ENCODE measurements at places on chromosomes 16 and 17.

GRCh38 chr17:50665838-50666237 lies 31.2 kb downstream of the ABCC3 start:
- DNase-seq, result no peak

DNA sequence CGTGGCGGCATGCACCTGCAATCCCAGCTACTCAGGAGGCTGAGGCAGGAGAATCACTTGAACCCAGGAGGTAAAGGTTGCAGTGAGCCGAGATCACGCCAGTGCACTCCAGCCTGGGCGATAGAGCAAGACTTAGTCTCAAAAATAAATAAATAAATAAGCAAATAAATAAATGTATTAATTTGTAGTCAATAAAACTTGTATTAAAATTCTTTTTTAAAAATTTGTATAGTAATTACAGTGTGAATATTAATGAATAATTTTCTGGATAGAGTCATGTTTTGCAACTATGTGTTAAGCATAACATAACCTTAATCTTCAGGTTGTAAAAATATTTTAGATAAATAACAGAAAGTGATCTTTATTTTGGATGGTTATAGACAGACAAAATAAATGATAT lies 27.2 kb upstream of the DUSP14 start:
- DNase-seq, result no peak

DNA sequence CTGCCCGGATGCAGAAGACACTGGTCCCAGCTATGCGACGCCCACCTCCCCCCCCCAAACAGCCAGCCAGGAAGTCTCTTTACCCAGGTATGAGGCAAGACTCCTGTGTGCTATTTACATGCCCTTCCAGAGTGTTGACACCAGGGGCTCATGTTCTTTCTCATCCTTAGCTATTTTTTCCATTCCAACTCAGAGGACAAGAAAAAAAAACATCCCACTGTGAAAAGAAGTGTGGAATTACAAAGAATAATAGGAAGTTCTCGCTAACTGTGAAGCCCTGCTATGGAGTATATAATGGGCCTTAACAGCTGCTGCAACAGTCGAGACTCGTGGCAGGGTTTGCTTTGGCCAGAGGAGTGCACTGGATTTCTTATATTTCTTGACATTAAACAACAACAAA lies 584.9 kb downstream of the CDH13 start:
- no peak for DNase-seq

GRCh38 chr17:12509801-12510200 lies 155.9 kb upstream of the MYOCD start:
- no peak for DNase-seq

DNA sequence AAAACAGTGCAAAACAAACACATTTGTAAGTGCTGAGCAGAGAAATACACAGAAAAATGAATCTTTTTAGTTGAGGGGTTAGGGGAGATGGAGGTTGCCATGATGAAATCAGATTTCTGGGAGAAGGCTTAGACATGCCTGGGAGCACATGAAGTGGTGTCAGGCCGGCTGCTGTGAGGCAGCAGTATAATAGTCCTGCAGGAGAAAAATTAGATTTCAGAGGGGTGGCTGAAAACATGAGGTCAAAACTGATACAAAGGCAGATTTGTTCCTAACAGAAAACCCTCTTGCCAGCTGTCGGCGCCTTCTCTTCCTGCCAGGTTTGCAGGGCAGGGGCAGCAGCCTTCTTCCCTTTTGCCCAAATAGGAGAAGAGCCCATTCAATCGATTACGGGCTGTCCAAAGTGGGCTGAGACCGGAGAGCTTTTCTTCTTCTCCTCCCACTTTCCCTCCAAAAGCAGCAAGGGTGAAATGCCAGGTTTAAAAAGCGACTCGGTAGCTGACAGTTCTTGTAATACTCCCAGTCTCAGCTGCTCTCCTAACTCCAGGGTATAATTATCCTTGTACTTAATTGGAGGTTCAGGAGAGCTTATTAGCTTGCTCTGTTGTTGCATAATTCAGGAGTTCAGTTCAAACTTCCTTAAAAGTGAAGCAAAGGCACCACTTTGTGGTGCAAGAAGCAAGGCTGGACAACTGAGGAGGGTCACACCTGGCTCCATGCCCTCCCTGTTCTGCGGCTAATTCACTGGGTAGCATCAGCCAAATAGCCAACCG lies 80.0 kb downstream of the PCTP start:
- peak; percentile 5 for DNase-seq

- no peak for DNase-seq
These were observed 14.0 kb downstream of the CLEC19A start for GRCh38 chr16:19299565-19299964.

- DNase-seq, result no peak
These were observed 35.3 kb upstream of the ZFHX3 start for GRCh38 chr16:73083271-73083670.

DNA sequence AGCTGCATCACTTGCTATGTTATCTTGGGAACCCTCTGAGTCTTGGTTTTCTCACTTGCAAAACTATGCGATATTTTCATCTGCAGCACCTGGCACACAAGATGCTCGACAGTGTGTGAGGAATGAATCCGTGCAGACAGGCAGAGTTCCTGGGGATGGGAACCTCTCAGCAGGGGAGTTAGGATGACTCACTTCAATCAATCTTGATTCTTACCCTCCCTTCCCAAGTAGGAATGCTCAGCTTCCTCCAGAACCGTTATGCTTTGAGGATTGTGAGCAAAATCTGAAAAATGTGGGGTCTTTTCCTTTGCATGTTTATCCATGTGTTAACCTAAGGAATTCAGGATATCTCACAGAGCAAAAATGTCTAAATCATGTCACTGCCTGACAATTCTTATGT lies 68.9 kb upstream of the HNF1B start:
- no peak for DNase-seq

- peak; percentile 92 for DNase-seq
These were observed 6.7 kb upstream of the SLC25A39 start for GRCh38 chr17:44331249-44331760.

DNA sequence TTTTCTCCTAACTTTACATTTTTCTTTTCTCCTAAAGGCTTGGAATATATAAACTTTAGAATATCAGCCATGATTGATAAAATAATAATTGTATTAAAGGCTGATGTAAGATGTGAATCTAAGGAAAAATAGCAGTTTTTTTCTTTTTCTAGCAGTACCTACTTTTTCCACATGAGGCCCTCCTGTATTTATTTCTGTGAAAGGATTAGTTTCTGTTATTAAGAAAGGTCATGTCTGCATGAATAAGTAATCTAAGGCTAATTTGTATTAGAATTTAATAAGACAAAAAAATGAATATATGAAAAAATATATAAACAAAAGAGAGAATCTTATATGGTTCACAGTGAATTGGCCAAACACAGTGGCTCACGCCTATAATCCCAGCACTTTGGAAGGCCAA lies 85.3 kb downstream of the STXBP4 start:
- no peak for DNase-seq

GRCh38 chr16:28140788-28141618 lies 70.8 kb downstream of the XPO6 start:
- peak; percentile 60 for DNase-seq

DNA sequence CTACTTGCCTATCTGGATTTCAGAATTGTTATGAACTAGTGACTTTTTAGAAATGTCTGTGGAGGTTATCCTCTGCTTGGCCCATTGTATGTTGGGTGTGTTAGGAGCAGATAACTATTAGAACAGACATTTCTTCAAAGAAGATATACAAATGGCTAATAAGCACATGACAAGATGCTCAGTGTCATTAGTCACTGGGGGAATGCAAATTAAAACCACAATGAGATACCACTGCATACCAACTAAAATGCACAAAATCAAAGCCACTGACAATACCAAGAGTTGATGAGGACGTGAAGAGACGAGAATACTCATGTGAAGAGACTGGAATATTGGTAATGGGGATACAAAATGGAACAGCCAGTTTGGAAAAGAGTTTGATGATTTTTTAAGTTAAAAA lies 39.2 kb downstream of the CEP112 start:
- DNase-seq, result no peak

DNA sequence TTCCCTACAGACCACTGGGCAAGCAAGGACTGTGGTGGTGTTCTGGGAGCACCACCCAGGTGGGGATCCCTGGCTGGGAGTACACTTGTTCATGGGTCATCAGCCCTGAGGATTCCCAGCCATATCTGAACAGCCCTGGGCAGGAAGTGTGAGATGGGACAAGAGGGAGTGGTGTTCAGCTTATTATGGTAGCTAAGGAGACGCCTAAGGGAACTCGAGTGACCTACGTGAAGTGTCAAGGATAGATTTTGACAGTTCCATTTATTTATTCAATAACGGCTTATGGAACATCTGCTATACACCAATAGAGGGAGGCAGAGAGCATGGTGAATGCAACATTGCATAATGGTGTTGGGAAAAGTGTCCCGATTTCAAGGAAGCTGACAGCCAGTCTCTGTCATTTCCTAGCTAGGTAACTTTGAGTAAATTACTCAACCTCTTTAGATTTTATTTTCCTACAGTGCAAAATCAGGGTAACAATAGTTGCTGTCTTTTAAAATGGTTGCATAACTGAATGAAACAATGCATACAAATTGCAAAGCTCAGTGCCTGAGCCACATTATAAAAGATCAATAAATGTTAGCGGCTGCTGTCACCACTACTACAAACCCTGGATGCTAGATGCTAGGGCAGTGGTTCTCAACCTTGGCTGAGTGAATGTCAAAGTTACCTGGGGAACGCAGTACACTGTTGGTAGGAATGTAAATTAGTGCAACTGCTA lies 534.1 kb downstream of the GRIN2A start:
- peak; percentile 11 for DNase-seq

- no peak for DNase-seq
These were observed 7.4 kb downstream of the PRKCB start for GRCh38 chr16:23843143-23843542.

DNA sequence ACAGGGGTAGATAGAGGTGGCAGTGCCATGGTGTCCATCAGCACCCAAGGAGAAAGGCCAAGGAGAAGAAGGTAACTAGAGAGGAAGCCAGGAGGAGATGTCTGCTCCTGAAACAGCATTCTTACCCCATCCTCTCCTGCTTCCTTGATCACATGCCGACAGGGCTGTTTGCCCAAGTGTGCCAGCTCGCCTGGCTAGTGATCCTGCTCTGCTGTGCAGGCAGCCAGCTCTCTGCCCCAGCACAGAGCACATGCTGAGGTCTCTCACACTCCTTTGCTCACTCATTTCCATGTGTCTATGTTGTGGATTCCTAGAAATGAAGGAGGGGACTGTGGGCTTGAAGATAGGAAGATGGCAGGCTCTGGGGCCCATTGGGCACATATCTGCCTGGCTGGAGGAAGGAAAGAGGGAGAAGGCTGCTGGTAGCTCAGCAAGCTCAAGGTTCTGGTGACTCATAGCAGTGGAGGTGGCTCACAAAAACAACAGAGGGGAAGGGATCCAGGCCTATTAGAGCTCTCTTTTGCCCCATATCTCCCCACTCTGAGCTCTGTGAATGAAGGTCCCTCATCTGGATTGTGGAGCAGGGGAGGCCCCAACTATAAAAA lies 54.3 kb downstream of the NEUROD2 start:
- no peak for DNase-seq

GRCh38 chr16:68732741-68733399 lies 4.2 kb upstream of the CDH1 start:
- no peak for DNase-seq

DNA sequence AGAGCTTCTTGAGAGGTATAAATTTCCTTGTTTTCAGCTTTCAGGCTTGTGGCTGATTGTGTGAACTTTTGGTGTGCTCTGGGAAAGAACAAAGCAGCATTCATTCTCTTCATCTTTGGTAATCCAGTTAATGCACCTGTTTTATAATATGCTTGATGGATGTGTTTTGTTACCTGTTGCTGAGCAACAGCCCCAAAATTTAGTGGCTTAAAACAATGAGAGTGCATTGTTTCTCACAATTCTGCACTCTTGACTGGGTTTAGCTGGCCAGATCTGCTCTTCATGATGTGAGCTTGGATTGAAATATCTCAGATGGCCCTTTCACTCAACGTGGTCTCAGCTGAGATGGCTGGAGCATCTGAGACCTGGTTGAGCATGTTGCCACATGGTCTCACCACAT lies 58.7 kb upstream of the NOL11 start:
- no peak for DNase-seq

DNA sequence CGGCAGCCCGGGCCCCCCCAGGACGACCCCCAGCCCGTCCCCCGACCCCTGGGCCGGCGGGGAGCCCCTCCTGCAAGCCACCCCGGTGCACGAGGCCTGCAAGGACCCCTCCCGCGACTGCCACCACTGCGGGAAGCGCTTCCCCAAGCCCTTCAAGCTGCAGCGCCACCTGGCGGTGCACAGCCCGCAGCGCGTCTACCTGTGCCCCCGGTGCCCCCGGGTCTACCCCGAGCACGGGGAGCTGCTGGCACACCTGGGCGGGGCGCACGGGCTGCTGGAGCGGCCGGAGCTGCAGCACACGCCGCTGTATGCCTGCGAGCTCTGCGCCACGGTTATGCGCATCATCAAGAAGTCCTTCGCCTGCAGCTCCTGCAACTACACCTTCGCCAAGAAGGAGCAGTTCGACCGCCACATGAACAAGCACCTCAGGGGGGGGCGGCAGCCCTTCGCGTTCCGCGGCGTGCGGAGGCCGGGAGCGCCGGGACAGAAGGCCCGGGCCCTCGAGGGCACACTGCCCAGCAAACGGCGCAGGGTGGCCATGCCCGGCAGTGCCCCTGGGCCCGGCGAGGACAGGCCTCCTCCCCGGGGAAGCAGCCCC lies 15.6 kb upstream of the ZFPM1 start:
- peak; percentile 40 for DNase-seq

DNA sequence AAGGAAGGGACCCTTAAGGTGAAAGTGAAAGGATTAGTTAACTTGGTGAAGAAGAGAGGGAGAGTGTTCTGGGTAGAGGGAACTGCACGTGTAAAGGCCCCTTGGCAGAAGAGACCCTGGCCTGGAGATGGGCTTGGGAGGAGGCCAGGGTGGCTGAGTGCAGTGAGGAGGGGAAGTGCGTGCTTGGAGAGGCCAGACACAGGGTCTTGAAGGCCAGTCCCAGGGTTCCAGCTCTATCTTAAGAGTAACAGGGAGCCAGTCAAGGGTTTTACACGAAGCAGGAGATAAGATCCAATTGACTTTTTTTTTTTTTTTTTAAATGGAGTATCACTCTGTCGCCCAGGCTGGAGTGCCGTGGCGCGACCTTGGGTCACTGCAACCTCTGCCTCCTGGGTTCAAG lies 15.2 kb upstream of the DOK4 start:
- no peak for DNase-seq

GRCh38 chr17:81931557-81932332 lies 4.2 kb upstream of the MAFG start:
- DNase-seq, result no peak

DNA sequence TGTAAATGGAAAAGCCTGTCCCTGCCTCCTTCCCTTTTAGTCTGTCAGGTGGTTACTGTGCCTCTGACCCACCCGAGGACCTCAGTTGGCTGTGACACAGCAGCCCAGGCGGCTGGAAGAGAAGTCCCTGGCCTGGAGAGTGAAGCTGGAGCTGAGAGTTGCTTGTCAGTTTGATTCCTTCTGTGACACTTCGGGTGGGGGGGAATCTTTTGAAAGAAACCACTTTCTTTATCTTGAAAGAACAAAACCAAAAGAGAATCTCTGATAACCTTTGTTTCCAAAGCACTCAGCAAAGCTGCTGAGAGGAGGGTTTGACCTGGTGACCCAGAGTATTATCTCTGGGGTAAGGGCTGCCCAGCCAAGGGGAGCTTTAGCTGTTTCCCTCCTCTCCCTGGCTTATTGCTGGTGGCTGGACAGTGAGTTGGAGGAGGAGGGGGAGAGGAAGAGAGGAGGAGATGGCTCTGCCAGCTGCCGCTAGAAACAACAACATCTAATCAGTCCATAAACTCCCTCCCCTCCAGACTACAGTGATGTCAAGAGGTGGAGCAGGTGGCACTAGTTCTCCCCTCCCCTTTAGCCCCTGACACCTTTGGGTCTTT lies 34.0 kb downstream of the YPEL2 start:
- peak; percentile 39 for DNase-seq

GRCh38 chr16:58451945-58452401 lies 48.0 kb upstream of the NDRG4 start:
- peak; percentile 72 for DNase-seq
